H4 (cell line): ENCODE measurements at places on chromosomes 13 and 19. TPM values are rescaled to one million over a fixed set of nuclear protein-coding genes. Genes with fewer than 3 reads are reported as not detected.

- DNase-seq, result no peak
Observed at GRCh38 chr19:10454267-10454666, 33.9 kb downstream of the PDE4A start.

GRCh38 chr13:80213201-80213600 is 127.7 kb downstream of the SPRY2 start:
- DNase-seq, result no peak

Gene SSC5D
- 0.23 and 0.29 TPM in 2 replicates for total RNA-seq

- DNase-seq, result no peak
Observed at GRCh38 chr19:3725121-3725520, 16.9 kb downstream of the TJP3 start.

- no peak for DNase-seq
Observed at GRCh38 chr13:23349161-23349897, 84.2 kb downstream of the SACS start.

DNA sequence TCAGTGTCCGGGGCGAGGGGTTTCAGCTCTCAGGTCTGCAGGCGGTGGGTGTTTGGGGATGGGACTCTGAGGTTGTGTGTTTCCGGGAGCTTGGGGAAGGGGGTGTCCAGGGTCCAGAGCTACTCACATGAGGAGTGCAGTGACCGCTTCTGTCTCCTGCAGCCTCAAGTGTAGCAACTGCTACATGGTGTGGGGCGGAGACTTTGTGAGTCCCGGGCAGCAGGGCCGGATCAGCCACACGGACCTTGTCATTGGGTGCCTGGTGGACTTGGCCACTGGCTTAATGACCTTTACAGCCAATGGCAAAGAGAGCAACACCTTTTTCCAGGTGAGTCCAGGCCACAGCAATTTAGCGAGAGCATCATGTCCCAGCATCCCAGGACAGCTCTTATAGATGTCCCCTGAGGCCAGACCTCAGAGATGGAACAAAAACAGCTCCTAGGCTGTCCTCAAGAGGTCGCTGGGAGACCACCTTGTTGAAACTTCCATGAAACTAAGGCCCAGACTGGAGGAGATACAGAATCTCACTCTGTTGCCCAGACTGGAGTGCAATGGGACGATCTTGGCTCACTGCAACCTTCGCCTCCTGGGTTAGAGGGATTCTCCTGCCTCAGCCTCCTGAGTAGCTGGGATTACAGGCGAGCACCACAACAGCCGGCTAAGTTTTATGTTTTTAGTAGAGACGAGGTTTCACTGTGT is 44.9 kb downstream of the RYR1 start:
- DNase-seq, result peak; percentile 56

Gene MRI1
- total RNA-seq, result 19.8 and 31.9 TPM in 2 replicates

Gene ZSCAN4
- total RNA-seq, result not detected in 2 replicates

- no peak for DNase-seq
Observed at GRCh38 chr13:44652168-44652567, 76.0 kb upstream of the TSC22D1 start.

GRCh38 chr13:108426893-108427292 is 157.4 kb downstream of the TNFSF13B start:
- peak; percentile 21 for DNase-seq

GRCh38 chr13:49052813-49053212 is 77.1 kb downstream of the FNDC3A start:
- DNase-seq, result no peak

DNA sequence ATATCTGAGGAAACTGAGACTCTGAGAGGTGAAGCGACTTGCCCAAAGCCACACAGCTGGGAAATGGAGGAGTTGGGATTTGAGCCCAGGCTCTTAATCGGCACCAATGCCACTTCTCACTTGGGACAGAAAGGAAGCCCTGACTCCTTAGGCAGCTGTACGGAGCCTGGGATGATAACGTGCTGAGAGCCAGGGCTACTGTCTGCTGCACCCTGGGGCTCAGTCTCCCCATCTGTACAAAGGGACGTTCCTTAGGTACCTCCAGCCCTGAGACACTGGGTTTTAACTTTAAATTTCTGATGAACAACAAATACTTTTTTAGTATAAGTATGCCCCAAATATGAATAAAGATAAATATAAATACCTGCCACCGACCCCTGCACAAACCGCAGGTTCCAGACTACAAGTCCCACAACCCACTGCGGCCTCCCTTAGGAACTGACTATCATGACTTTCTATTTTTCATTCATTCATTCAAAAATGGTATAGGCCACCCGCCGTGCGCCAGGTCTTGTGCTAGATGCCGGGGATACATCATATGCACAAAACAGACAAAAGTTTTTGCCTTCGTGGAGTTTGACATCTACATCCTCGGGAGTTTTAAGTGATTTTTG is 776 bp upstream of the NCLN start:
- no peak for DNase-seq

DNA sequence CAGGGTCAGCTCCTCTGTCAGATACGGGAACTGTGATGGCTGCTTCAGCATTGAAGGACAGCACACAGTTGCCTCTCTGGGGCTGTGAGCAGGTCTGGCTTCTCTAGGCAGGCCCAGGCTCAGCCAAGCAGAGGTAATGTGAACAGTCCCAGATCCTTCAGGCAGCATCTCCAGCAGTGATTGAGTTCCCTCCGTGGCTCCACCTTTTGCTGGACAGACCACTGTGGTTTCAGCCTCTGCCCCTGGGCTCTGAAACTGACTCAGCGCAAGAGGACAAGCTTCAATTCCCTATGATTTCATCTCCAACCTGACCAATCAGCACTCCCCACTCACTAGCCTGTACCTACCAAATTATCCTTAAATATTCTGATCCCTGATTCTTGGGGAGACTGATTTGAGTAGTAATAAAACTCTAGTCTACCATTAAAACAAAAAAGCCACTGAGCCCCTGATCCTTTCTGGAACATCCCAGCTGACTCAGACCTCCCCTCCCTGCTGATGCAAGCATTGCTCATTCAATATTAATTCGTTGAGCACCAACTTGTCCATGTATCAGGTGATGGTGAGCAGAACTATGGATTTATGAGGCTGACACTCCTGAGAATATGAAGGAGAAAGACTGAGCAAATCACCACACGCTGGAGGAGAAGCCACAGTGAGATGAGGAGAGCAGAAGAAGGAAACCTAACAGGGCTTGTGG is 16.7 kb downstream of the GSX1 start:
- DNase-seq, result no peak

Gene SRRM5
- not detected in 2 replicates for total RNA-seq

DNA sequence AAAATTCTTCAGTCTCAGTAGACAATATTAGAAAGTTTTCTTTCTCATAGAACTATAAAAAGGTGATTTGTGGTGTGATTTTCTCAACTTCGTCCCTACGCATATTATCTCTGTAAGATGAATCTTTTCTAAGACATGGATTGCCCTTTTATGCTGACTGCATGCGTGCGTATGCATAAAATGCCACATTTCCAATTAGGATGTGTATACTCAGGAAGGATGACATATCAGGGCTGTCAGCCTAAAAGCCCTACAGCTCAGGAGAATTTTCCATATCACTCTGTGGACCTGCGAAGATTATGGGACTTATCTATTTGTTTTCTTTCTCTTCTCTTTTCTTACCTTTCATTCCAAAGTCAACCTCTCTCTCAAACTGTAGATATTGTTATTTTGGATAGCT is 166.5 kb upstream of the GPC6 start:
- no peak for DNase-seq

Gene EFNA2
- total RNA-seq, result 1.0 and 3.3 TPM in 2 replicates

- no peak for DNase-seq
Observed at GRCh38 chr13:59715611-59716010, 448.1 kb downstream of the DIAPH3 start.

DNA sequence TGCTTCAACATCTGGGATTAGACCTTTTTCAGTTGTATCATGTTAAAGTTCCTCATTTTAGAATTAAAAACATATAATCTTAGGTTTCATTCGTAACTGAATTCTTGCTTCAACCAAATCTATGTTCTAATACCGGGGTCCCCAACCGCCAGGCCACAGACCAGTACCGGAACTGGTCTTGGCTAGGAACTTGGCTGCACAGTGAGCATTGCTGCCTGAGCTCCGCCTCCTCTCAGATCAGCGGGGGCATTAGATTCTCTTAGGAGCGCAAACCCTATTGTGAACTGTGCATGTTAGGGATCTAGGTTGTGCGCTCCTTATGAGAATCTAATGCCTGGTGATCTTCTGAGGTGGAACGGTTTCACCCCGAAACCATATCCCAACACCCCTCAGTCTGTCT is 19.2 kb downstream of the ITM2B start:
- no peak for DNase-seq
